Retina (tissue), 1 donor: ENCODE measurements at places on chromosomes 7 and 10.

GRCh38 chr7:2043316-2044039, 189.3 kb downstream of the MAD1L1 start:
- peak; percentile 12 for DNase-seq

DNA sequence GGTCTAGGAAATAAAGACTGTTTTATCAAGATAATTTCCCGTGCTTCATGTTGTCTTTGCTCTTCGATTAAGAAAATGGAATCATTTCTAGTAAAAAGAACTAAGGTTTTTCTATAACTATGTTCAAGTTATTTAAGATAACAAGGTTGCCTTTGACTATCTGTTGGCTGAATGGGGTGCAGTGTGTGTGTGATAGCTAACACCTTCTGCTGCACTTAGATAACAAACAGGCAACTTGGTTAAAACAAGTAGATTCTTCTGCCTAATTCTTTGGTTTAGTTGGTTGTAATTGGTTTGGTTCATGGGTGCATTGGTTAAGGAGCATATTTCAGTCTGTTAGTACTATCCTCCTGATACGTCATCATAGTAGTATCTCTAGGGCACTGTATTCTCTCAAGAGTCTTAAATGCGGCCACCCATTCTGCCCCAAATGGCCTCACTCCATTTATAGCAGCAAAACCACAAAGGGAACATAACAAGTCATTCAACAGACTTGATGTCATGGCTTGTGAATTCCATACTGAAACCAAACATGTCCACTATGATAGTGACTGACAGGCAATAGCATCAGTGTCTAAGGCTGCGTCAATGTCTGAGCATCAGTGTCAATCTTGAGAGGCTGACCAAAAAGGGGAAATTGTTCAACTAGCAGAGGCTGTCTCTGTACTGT, 55.7 kb downstream of the CCDC3 start:
- DNase-seq, result no peak

DNA sequence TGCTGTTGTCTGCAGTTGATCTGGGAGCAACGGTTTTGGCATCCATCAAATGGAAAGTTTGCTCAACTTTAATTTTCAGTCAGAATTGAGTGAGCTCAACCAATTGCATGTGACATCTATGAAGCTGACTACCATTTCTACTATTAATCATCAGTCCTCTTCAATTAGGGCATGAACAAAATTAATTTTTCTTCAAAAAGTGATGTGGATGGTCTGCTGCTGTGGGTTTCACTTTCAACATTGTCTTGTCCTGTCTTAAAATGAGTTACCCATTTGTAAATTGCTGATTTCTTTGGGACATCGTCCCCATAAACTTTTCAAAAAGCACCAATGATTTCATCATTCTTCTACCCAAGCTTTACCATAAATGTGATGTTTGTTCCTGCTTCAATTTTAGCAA, 176.7 kb upstream of the LRRN3 start:
- DNase-seq, result no peak

- DNase-seq, result no peak
Observed at GRCh38 chr10:20608503-20608902, 288.6 kb downstream of the NEBL start.

DNA sequence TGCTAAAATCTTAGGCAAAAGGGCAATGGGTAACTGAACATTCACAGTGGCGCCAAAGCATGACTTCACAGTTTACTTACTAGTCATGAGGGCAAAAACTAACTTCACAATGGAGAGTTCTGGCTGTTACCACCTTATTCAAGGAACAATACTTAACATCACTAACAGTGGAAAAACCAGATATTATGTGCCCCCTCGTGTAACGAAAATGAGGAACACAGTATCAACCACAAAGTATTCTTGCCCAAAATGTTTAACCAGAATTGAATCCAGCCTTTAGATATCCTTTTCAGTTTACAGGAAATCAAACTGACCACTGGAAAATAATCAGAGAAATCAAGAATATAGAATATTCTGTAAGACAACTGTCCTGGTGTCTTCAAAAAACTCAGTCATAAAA, 9.5 kb downstream of the C7orf25 start:
- no peak for DNase-seq

DNA sequence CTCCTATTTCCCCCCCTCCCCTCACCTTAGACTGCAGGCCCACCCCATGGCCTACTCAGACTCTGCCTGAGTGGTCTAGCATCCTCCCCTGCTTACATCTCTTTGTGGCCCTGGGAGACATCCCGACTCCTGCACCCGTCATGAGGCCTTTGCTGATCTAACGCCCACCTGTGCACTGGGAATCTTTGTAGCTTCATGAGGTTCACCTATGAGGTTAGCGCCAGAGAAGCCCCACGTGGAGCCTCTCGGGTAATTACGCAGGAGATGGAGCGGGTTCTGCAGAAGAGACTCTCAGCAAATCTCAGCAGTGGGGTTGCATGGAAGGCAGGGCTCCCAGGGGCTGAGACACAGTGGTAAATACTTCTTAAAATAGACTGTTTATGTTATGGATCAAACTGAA, 43.5 kb upstream of the HSPA12A start:
- no peak for DNase-seq

- no peak for DNase-seq
Observed at GRCh38 chr7:142477079-142477651, 219.3 kb upstream of the PRSS58 start.

DNA sequence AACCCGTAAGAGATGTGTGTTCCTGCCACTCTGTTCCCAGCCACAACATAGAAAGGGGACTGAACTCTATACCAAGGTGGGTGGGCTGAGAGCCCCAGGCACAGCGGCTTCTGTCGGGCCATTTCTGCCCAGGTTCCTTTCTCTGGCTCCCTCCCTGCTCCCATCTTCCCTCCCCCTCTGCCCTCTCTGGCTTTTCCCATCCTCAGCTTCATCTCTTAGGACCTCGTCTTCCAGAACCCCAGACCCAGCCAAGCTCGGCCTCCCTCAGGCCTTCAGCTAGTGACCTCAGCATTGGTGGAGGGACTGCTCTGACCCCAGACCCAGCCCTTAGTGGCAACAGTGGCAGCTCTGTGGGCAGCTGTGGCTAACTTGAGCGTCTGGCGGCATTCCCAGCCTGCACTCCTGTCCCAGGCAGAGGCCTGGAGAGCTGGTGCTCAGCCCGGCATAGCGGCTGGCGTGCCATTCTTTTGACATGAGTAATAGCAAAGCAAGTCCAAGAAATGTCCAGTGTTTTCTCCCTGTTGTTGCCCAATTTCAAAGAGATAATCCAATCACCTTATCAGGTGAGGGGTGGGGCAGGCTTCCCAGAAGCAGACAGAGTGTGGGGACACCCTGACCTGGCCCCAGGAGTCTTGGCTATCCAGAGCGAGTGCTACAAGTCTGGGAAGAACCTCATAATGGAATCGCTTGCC, 15.9 kb downstream of the PTPRE start:
- no peak for DNase-seq

GRCh38 chr7:89800761-89801160, 353.5 kb upstream of the STEAP1 start:
- DNase-seq, result no peak

DNA sequence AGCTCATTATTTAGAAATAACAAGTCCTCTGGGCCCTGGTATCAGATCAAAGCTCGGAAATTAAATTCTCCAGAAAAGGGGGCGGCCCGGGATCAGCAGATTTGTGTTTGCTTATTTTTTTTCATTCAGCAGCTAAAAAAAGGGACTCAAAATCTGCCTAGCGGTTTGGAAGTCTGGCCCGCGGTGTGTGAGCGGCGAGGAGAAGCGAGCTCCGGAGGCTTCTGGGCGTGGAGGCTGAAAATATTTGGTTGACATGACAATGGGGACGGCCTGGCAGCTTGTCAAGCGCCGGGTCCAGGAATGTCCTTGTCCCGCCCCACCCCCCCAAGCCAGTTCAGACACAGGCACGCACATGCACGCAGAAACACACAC, 43.4 kb downstream of the FOXL3 start:
- peak; percentile 61 for DNase-seq

DNA sequence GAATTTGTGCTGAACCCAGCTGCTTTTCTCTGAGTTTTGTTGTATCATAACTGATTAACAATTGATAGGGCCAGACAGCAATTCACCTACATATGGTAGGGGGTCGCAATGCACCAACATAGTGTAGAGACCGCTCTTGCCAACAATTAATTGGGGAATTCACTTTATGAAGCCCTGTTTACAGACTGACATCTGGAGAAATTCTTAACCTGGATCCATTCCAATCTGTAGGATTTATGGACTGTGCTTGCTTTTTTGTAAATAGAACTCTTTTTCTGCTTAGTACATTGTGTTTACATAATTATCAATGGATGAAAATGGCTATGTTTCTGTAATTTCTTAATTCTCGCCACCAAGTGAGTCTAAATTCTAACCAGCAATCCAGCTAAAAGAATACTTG, 311.7 kb upstream of the BMPER start:
- DNase-seq, result no peak

GRCh38 chr7:80054356-80054755, 80.3 kb upstream of the GNAI1 start:
- DNase-seq, result no peak

GRCh38 chr10:125084191-125084613, 76.2 kb downstream of the CTBP2 start:
- no peak for DNase-seq

DNA sequence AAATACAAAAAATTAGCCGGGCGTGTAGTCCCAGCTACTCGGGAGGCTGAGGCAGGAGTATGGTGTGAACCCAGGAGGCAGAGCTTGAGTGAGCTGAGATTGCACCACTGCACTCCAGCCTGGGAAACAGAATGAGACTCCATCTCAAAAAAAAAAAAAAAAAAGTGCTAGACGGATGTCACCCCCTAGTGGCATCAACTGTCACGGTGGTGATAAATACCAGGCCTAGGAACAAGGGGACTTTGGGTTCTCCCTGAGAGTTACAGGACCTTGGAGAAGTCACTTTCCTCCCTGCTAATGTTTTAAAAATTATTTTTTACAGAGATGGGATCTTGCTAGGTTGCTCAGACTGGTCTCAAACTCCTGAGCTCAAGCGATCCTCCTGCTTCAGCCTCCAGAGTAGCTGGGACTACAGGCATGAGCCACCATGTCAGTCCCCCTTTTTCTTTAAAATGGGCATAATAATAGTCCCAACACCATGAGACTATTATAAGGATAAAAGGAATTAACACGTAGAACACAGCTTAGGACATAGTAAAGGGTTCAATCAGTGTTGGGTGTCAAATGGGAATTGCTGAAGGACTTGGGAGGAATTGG, 2.6 kb upstream of the TMEM130 start:
- no peak for DNase-seq

DNA sequence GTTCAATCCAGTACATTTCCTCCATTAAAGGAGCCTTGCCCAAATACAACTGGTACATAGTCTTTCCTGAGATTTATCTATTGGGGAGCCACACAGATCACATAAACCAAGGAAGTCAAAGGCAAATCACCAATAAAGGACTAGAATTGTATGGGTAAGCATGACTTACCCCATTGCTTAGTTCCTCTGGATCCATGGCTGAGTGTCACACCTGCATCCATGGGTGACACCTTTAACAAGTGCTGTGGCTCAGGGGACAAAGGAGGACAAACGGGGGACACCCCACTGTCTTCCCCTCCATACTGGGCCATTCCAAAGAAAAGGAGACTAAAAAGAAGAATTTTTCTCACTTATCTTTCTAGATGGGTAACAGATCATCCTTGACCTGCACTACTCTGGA, 30.4 kb downstream of the ZNF92 start:
- DNase-seq, result no peak

GRCh38 chr7:66170309-66171231, 34.6 kb upstream of the TPST1 start:
- peak; percentile 27 for DNase-seq

GRCh38 chr7:66602159-66602558, 26.5 kb upstream of the KCTD7 start:
- no peak for DNase-seq

DNA sequence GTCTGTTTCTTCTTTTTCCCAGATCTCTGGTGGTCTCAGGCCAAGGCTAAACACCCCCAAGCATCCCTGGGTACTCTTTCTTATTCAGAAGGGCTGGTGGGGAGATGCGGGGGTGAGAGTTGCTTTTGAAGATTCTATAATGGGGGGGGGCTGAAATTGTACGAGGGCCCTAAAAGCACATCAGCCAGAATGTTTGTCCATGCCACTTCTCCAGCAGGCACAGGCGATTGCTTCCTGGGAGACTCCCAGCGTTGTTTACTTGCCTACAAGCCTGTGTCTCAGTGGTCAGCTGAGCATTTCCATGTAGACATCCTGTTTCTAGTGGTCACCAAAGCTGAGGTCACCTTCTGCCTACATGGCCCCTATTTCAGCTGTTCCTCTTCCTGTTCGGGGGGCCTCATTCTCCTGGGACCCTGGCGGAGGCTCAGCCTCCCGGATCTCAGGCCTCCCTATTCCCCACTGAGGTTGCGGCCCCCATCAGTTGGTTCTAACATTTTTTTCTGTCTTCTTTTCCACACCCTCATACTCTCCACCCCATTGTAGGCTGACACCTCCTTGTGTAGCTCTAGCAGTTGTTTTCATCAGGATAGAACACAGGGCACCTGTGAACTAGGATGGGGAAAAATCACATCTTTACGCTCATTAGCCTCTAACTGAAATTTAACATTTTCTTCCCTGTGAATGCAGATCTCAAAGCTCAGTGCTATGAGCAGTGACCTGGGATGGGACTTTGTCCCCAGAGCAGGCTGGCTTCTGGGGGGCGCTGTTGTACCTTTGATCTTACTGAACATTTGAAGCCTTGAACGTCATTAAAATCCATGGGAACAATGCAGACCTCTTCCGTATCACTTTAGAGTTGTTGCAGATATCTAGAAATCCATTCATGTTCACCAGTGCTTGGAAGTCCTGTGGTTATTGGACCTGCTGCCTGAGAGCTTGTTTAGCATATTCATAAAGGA, 286.5 kb downstream of the GLRX3 start:
- no peak for DNase-seq

- no peak for DNase-seq
Observed at GRCh38 chr10:110442746-110443145, 55.0 kb upstream of the DUSP5 start.

- no peak for DNase-seq
Observed at GRCh38 chr7:37211097-37211880, 237.4 kb downstream of the ELMO1 start.
